Retinal pigment epithelial cell (primary cell): ENCODE measurements at places on chromosomes 2 and 18.
A peak's percentile ranks its signal among the peaks of the same experiment; 100 is the strongest.

DNA sequence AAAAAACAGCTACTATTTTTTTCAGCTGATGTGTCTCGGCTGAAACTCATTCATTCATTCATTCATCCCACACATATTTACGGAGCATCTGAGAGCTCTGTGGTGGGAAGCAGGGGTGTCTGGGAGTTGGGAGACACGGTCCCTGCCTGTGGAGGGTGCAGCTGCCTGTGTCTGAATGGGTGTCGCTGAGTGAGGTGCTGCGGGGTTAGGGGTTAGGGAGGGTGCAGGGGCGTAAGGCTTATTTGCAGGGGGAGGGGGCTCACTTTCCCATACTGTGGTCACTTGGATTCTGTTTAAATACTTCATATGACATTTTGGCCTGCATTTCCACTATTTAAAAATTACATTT lies 89.4 kb upstream of the ASB18 start:
- DNase-seq = no peak

- no peak for DNase-seq
These were observed 560.6 kb downstream of the SLC4A3 start for GRCh38 chr2:220188031-220188430.

- DNase-seq = no peak
These were observed 54.2 kb downstream of the NCAPH start for GRCh38 chr2:96389736-96390135.

GRCh38 chr18:66587430-66587829 lies 16.5 kb downstream of the CDH19 start:
- no peak for DNase-seq

DNA sequence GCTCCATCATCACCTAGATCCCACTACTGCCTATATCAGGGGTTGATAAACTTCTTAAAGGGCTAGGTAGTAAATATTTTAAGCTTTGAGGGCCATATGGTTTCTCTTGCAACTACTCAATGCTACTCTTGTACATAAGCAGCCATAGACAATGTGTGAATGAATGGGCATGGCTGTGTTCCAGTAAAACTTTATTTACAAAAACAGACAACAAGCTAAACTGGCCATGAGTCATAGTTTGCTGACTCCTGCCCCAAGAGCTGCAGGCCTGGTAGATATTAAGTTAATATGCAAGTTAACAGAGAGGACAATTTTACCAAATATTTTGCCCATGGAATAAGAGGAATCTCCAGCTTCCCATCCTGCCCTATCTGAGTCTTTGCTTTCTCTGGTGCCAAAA lies 29.8 kb upstream of the MYO3B start:
- no peak for DNase-seq

DNA sequence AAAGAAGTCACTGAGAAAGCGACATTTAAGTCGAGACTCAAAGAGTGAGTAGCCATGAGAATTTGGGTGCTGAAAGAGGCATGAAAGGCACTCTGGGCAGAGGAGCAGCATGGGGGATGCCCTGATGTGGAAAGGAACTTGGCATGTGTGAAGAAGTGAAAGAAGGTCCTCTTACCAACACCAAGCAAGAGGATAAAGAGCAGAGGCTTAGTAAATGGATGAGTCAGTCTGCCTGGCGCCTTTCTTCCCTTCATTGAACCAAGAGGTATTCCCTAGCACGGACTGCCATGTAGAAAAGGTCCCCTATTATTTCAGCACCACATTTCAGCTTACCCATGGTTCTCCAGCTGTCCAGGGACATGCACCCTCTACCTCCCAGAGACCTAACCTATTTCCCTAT lies 221.1 kb upstream of the NRP2 start:
- no peak for DNase-seq

DNA sequence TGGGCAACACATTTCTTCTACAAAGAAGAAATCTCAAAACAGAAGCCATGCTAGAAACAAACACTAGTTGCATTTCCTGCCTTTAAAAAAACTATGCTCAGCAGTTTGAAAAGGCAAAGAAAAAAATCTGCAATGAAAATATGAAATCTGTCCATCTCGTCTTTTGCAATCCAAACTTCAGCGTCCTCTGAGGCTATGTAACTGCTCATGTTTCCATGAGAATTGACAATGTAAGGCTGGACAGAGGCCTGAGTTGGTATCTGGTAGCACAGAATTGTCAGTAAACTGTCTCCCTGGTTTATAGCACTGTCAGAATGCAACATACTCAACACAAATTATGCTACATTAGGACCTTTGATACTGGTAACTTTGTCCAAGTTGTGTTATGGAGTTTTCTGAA lies 429.9 kb downstream of the ARHGAP15 start:
- DNase-seq = no peak

GRCh38 chr2:79086255-79086654 lies 1.5 kb downstream of the REG1B start:
- DNase-seq = no peak

DNA sequence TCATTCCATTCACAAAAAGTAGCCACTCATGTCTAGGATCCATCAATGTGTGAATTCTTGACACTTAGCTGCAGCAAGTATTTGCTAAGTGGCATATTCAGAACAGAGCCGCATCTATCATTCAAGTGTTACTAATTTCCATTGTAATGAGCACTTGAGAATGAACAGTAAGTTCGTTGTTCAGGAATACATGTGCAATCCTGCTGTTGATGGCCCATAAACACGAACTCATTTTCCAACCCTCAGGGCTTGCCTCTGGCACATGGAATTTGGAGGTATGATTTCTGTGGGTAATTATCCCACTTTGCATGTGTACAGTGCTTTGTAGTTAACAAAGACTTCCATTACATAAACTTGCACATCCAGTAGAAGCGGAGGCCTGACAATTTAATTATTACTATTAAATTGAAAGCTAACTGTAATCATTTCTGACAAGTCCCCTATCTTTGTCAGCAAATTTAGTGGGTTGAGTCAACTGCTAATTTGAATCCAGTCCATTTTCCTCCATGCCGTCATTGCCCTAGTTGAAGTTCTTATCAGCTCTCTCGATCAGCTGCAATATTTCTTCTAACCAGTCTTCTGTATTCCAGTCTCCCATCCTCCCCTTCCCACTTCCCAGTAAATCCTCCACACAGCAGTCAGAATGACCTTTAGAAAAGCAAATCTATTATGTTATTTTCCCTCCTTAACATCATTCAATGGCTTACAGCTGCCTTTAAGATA lies 116.0 kb upstream of the AQP4 start:
- DNase-seq = peak; percentile 11

- no peak for DNase-seq
These were observed 489.6 kb downstream of the PTPRM start for GRCh38 chr18:8056723-8057122.

GRCh38 chr2:237413777-237414661 lies at the start of gene COL6A3:
Gene COL6A3, minus strand, starts transcription at chr2:237414164. Its CDS starts 17,347 bp downstream, at chr2:237396817.
- DNase-seq = no peak

GRCh38 chr2:109052922-109053321 lies 63.9 kb upstream of the EDAR start:
- DNase-seq = no peak

GRCh38 chr2:111236025-111236424 lies 115.3 kb downstream of the BCL2L11 start:
- no peak for DNase-seq

- DNase-seq = no peak
These were observed 404.0 kb downstream of the ADCYAP1 start for GRCh38 chr18:1308686-1309085.

DNA sequence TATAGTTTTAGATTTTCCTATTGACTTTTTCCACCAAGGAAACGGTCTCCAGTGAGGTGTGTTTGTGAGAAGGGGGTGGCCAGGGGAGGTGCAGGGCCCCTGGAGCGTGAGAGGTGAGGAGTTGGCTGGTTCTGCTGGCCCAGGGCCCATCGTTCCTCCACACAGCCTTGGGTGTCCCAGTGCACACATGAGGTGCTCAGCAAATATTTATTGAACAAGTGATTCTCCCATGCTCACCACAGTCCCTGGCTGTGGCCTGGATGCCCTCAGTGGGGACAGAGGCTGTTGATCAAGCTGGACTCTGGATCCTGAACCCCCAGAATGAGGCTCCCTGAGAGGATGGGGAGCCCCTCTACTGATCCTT lies 5.0 kb downstream of the HAAO start:
- DNase-seq = no peak

DNA sequence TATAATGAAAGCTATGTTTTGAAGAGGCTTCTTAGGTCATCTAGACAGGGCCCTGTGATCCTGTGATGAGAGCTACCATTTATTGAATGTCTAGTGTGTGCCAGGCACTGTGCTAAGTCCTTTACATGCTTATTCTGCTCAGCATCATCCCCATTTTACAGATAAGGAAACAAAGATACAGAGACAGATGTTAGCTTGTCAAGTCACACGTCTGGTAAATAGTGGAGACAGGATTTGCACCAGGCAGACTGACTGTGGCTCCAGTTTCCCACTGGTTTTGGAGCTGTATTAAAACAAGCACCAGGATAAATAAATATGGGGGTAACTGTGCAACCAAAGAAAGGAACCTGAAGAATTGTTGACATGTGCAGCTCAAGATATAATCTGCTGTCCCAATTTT lies 19.2 kb upstream of the EML6 start:
- no peak for DNase-seq

- DNase-seq = no peak
These were observed 138.3 kb downstream of the PXDN start for GRCh38 chr2:1606046-1606400.

DNA sequence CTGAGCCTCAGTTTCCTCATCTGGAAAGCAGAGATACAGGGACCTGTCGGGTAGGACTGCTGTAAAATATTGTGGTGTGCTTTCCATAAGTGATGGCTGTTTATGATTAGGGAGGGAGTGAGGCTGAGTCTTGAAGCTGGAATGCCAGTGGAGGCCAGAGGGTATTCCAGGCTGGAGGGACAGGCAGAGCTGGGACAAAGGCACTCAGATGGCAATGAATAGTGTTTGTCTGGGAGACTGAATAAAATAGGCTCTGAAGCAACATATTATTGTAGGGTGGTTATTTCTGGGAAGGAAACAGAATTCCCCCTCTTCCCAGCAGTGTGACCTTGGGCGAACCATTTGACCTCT lies 120.7 kb downstream of the INHBB start:
- no peak for DNase-seq

- no peak for DNase-seq
These were observed 10.9 kb downstream of the TRIP12 start for GRCh38 chr2:229910832-229911412.

DNA sequence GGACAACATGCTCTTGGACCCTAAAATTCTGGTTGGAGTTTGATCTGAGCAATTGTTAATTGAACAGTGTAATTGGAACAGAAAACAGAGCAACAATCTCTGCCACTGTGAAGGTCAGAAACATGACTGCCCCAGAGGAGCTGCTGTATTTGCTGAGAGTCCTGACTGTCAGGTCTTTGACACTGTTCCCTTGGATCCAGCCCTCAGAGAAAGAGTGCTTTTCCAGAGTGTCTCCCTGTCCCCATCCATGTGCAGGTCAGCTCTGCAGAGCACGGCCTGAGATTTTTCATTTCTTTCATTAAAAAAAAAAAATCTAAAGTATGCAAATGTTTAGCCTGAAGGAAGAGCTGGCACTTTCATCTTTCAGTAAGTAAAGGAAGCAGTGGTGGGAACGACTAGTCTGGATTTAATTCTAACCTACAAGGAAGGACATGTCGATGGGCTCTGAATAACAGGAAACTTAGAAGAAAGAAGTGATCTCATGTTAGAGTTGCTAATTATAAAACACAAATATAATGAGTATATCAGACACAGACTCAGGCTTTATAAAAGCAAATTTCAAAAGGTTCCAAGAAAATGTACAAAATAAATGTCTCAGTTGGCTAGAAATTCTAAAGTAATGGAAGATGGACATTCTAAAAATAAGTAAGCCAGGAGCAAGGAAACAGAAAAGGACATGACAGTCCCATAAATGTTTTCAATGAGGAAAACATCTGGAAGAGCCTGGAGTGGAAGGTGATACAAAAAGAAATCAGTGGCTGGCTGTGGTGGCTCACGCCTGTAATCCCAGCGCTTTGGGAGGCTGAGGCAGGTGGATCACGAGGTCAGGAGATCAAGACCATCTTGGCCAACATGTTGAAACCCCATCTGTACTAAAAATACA lies 876.5 kb downstream of the EPHA4 start:
- DNase-seq = no peak

- DNase-seq = no peak
These were observed 92.6 kb downstream of the ITGB1BP1 start for GRCh38 chr2:9330612-9331270.

DNA sequence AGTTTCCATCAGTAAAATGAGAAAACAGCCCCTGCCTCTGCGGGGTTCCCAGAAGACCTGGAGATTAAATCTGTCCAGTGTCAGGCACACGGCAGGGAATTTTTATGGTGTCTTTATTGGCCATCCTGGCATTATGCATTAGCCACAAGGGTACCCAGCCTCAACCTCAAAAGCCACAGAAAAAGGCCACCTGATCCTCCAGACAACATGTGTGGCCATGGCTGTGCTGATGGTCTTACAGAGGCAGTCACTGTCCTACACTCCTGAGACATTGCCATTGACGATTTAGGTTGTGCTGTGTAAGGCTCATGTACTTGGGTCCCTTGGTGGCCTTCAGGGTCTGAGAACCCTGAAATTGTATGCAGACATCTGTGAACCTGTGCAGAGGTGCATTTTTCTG lies 115.6 kb downstream of the SMAD7 start:
- no peak for DNase-seq

DNA sequence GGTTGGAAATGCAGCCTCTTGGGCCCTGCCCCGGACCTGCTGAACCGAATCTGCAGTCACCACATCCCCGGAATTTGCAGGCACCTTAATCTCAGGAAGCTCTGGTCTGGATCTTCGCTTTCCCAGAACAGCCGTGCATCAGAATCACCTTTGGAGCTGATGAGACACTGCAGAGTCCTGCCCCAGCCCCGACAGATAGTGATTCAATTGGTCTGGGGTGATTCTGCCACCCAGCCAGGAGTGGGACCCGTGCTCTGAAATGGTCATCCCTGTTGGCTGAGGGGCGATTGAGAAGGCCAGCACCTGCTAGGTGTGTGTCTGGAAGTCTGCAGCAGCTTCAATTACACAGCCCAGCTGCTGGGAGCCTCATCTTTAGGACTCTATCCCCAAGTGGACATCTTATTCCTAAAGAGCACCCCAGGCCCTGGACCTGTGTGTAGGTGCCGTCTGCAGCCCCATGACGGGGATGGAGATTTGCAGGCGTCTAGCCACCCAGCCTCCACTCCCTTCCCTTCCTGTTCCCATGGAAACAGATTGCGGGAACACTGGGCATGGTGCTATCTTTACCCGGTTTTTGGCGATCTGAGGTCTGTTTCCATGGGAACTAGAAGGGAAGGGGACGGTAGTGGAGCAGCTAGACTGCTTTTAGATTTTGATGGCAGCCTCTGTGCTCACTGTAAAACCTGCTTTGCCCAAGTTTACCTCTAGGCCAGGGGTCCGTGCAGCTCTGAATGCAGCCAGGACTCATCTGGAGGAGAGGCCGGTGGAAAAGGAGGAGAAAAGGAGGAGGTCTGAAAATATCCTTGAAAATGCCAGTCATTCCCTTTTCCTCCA lies 156.1 kb downstream of the LDLRAD4 start:
- no peak for DNase-seq
